Muscle of leg (tissue), 16 donors: ENCODE measurements at places on chromosomes 16 and 17. TPM values are rescaled to one million over a fixed set of nuclear protein-coding genes. Genes with fewer than 3 reads are reported as not detected.

Gene LUC7L
- total RNA-seq = 67.3 TPM

DNA sequence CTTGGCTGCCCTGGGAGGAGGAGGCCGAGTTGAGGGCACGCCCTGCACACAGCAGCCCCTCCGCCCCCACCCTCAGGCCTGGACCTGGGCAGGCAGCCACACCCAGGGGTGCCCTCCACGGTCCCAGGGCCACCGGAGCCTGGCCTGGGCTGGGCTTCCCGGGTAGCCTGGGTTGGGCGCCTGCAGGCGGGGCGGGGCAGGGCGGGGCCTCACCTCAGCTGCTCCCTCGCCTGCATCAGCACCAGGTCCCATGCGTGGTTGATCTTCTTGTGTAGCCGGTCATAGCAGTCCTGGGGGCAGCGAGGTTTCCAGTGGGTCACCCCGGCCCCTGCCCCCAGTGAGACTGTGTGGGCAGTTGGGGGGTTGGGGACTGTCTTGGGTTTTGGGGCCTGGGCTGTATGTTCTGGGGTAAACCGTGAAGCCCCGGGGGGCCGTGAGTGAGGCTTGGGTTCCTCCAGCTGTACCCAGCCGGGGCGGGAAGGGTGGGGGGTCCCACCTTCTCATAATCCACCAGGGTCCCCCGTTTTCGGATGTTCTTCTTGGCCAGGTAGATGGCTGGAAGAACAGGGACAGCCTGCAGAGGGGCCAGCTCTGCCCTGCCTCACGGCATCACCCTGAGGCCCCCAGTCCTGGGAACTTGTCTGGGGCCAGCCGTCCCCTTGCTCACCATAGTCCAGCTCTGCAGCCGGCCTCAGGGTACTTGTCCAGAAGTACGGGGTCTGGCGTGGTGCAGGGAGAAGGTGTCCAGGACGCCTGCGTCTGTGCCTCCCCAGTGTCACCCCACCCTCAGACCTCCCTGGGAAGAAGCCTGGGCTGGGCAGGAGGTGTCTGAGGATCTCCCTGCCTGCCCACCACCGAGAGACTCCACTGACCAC, 2.0 kb downstream of the RGS11 start:
- no peak overlapping the region for H3K4me3 ChIP-seq
- H3K36me3 ChIP-seq = no peaks in the 10 kb centered on the region
- no peak overlapping the region for H3K27ac ChIP-seq

- H3K36me3 ChIP-seq = no peaks in the 10 kb centered on the region
- peak overlapping the region; percentile 79 for H3K4me3 ChIP-seq
- peak overlapping the region; percentile 97 for H3K27ac ChIP-seq
- no peak for DNase-seq
Observed at GRCh38 chr17:59620064-59620359, 317 bp downstream of the CLTC start.

GRCh38 chr16:48284772-48285409, 37.6 kb upstream of the ABCC11 start:
- no peaks in the 10 kb centered on the region for H3K4me1 ChIP-seq
- H3K27ac ChIP-seq = no peak overlapping the region
- peaks cover 22% of the 10 kb centered on the region for H3K36me3 ChIP-seq

Gene PPP1R27
- 43.4 TPM for total RNA-seq

- H3K4me1 ChIP-seq = no peaks in the 10 kb centered on the region
- no peaks in the 10 kb centered on the region for H3K27me3 ChIP-seq
- H3K27ac ChIP-seq = no peak overlapping the region
- no peaks in the 10 kb centered on the region for H3K36me3 ChIP-seq
- H3K4me3 ChIP-seq = no peak overlapping the region
- DNase-seq = peak; percentile 40
Observed at GRCh38 chr17:11618861-11619566, 20.7 kb downstream of the DNAH9 start.

- no peaks in the 10 kb centered on the region for H3K27me3 ChIP-seq
- H3K4me3 ChIP-seq = no peak overlapping the region
- no peak for DNase-seq
- H3K36me3 ChIP-seq = no peaks in the 10 kb centered on the region
- peak overlapping the region; percentile 78 for H3K27ac ChIP-seq
- H3K4me1 ChIP-seq = peaks cover 51% of the 10 kb centered on the region
Observed at GRCh38 chr17:83190004-83190385, 110.6 kb downstream of the METRNL start.

Gene CX3CL1
- 2.5 TPM for total RNA-seq

Gene PTX4
- 0.40 TPM for total RNA-seq

DNA sequence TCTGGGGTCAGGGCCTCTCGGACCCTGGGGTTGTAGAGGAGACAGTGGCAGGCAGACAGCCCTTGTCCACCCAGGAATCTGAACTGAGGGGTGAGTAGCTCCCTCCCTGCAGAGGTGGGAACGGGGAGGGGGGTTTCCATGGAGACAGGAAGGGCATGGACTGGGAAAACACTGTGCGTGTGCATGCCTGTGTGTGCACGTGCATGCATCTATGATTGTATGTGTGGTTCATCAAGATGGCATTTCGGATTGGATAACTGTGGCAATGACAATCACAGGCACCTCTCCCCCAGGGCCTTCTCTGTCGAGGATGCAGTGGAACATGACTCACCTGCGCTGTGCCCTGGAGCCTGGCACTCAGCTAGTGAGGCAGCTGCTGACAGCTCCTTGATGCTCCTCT, 6.1 kb upstream of the CD300C start:
- no peak for DNase-seq
- no peak overlapping the region for H3K4me3 ChIP-seq
- no peaks in the 10 kb centered on the region for H3K4me1 ChIP-seq
- no peaks in the 10 kb centered on the region for H3K36me3 ChIP-seq

DNA sequence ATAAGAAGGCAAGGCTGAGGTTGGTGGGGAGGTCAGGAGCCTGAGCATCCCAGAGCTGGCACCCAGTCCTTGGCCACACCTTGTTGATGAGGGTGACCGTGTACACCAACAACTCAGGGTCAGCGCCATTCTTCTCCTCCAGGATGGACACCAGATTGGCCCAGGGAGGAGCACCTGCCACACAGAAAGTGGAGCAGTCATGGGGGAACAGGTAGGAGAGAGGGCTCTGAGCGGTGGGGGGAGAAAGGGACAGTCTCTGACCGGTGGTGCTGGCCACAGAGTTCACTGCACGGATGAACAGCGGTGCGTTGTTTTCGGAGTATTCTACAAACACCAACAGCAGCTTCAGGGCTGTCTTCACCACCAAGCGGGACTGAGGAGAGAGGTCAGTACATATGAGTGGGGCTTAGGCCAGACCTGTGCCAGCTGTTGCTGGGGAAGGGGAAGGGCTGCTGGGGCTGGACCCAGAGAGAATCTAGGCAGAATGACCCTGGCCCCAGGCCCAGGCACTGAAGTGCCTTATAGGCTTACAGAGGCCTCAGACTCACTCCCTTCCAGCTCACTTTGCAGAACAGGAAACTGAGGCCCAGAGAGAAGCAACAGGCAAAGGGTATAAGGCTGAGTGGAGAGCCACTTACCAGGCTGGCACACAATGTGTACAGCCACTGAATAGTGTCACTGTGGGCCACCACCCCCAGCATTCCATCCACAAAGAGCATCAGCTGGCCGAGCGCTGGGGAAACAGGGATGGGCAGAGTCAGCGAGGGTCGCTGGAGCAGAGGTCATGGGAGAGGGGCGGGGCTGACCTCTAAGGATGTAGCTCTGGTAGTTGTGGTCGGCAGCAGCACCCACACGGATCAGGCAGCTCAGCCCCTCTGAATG, 9.6 kb downstream of the FHOD1 start:
- H3K27me3 ChIP-seq = no peaks in the 10 kb centered on the region
- peaks cover 53% of the 10 kb centered on the region for H3K36me3 ChIP-seq
- H3K4me3 ChIP-seq = no peak overlapping the region
- peaks cover 12% of the 10 kb centered on the region for H3K4me1 ChIP-seq
- no peak overlapping the region for H3K27ac ChIP-seq

GRCh38 chr16:58495521-58496331, 4.2 kb upstream of the NDRG4 start:
- H3K27ac ChIP-seq = peak overlapping the region; percentile 92
- H3K4me1 ChIP-seq = peaks cover 32% of the 10 kb centered on the region
- DNase-seq = peak; percentile 54
- peaks cover 12% of the 10 kb centered on the region for H3K27me3 ChIP-seq

GRCh38 chr17:76089680-76090516, 10.9 kb downstream of the ZACN start:
- H3K4me3 ChIP-seq = no peak overlapping the region
- DNase-seq = no peak
- no peak overlapping the region for H3K27ac ChIP-seq
- H3K4me1 ChIP-seq = no peaks in the 10 kb centered on the region

Gene WNT9B
- total RNA-seq = 0.04 TPM

DNA sequence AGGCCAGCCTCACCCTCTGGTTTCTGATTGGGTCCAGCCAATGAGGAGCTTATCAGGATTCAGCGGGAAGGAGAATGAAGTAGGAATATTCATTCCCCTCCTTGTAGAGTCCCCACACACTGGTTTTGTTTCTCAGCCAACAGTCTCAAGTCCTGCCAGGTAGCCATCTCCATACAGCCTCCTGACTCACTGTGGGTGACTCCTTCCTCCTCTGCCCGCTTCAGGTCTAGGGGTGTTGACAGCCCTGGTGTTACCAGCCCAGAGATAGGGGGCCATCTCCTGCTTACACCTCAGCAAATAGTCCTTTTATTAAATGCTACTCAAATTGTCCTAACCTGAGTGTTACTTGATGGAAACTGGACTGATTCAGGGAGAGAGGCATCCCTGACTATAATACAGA, 4.0 kb upstream of the MFAP4 start:
- no peak overlapping the region for H3K27ac ChIP-seq
- H3K4me1 ChIP-seq = peaks cover 36% of the 10 kb centered on the region
- H3K4me3 ChIP-seq = no peak overlapping the region

DNA sequence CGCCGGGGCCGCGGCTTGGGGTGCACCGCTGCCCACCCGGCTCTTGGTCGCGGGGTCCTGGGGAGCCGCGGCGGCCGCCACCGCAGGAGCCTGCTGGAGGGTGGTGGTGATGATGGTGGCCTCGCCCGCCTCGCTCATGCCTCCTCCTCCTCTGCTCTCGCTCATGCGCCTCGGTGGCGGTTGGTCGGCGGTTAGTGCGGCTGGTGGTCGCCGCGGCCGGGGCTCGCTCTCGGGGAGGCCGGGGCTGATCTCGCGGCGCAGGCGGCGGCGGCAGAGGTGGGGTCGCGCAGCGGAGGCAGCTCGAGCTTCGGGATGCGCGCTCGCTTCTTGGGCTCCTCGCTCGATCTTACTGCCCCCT, 41.6 kb downstream of the AHSP start:
- no peak for DNase-seq
- H3K27ac ChIP-seq = no peak overlapping the region
- peaks cover 3% of the 10 kb centered on the region for H3K4me1 ChIP-seq
- no peaks in the 10 kb centered on the region for H3K36me3 ChIP-seq
- H3K27me3 ChIP-seq = peaks cover 21% of the 10 kb centered on the region
- H3K4me3 ChIP-seq = no peak overlapping the region

GRCh38 chr16:85028685-85029407, 1.3 kb downstream of the KIAA0513 start:
- no peaks in the 10 kb centered on the region for H3K36me3 ChIP-seq
- H3K27ac ChIP-seq = no peak overlapping the region
- peak; percentile 63 for DNase-seq
- peaks cover 21% of the 10 kb centered on the region for H3K4me1 ChIP-seq
- peaks cover 31% of the 10 kb centered on the region for H3K27me3 ChIP-seq
- no peak overlapping the region for H3K4me3 ChIP-seq

DNA sequence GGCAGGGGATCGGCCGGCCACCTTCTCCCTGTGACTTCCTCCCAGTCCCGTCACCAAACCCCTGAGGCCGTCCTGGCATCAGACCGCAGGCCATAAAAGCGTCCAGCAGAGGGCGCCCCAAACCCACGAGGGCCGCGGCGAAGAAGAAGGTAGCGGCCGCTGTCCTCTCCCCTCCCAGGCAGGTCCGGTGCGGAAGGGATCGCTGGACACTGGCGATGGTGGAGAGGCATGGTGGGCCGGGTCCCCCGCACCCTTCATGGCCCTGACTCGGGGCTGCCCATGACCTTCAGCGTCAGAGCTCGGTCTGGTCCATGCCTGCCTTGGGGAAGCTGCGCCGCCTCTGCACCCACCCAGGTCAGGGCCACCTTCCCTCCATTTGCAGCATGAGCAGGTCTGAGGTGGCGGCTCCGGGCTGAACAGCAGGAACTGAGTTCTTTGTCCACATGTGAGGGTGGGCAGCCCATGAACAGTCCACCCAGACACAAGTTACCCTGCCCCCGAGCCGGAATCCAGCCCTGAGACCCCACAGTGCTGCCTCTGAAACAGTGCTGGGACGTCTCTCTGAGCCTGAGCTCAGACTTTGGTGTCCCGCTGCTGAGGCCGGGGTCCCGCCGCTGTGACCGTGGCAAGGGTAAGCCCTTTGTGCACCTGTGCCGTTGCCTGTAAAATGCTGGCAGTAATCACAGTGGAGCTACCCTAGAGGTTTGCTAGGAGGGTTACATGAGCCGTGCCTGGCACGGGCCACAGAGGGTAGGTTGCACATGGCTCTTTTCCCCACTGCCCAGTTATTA, 40.8 kb upstream of the CMIP start:
- H3K4me3 ChIP-seq = peak overlapping the region; percentile 20
- peak; percentile 79 for DNase-seq
- peaks cover 9% of the 10 kb centered on the region for H3K4me1 ChIP-seq
- H3K27me3 ChIP-seq = no peaks in the 10 kb centered on the region
- no peaks in the 10 kb centered on the region for H3K36me3 ChIP-seq

- H3K27me3 ChIP-seq = peaks cover 2% of the 10 kb centered on the region
- H3K27ac ChIP-seq = no peak within 1 kb of the TSS
- H3K36me3 ChIP-seq = peaks cover 3% of the 10 kb centered on the region
- peaks cover 11% of the 10 kb centered on the region for H3K4me1 ChIP-seq
Observed at GRCh38 chr16:28596840-28597691, at the start of gene SULT1A2. Gene SULT1A2 (minus strand): TSS chr16:28597050. CDS start chr16:28595930, 1,120 bp downstream.

DNA sequence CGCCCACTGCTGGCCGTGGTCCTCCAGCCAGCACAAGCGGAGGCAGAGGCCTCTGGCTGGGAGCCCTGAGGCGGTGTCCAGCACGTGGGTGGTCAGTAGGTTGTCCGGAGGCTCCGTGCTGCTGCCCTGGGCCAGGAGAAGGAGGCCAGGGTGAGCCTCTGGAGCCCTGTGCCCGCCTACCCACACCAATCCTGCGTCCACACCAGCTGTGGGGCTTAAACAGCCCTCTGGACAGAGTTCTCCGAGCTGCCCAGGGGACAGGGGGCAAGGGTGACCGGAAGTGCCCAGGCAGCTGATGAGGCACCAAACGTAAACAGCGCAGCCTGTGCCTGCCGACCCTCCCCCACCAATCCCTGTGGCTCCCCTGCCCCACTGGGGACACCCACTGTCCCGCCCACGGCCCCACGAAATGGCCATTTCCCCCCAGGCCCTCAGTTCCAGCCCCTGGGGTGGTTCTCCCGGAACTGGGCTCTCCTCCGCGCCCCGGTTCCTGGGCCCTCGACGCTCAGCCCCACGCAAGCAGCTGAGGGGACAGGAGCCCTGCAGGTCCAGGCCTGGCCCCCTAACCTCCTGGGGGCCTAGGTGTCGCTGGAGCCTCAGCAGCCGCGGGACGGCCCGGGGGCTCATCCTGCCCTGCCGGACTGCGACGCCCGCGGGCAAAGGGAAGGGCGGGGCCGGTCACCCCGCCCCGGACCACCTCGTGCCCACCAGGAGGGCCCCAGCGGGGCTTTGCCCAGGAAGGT, 27.9 kb upstream of the DBNDD1 start:
- H3K27me3 ChIP-seq = peaks cover 13% of the 10 kb centered on the region
- peak overlapping the region; percentile 26 for H3K4me3 ChIP-seq
- H3K4me1 ChIP-seq = peaks cover 15% of the 10 kb centered on the region
- peaks cover 22% of the 10 kb centered on the region for H3K36me3 ChIP-seq
- peak; percentile 79 for DNase-seq

- no peak for DNase-seq
- H3K4me1 ChIP-seq = no peaks in the 10 kb centered on the region
- no peak overlapping the region for H3K4me3 ChIP-seq
- no peaks in the 10 kb centered on the region for H3K36me3 ChIP-seq
- H3K27me3 ChIP-seq = no peaks in the 10 kb centered on the region
Observed at GRCh38 chr16:80909720-80910119, 97.0 kb downstream of the CMC2 start.

GRCh38 chr17:61317779-61318178, 81.9 kb upstream of the TBX2 start:
- H3K27ac ChIP-seq = no peak overlapping the region
- H3K27me3 ChIP-seq = peaks cover 2% of the 10 kb centered on the region
- DNase-seq = no peak
- no peaks in the 10 kb centered on the region for H3K36me3 ChIP-seq
- H3K4me1 ChIP-seq = peaks cover 22% of the 10 kb centered on the region
